ENCODE measurements at places on chromosomes 2 and 18. TPM values are rescaled to one million over a fixed set of nuclear protein-coding genes. Genes with fewer than 3 reads are reported as not detected.

The ADAM17 gene
- total RNA-seq, result 20.9 TPM

The RTTN gene
- 24.7 TPM for total RNA-seq

The RRM2 gene
- total RNA-seq, result 427 TPM

The INPP4A gene
- 41.0 TPM for total RNA-seq

The VAMP5 gene
- 26.4 TPM for total RNA-seq

DNA sequence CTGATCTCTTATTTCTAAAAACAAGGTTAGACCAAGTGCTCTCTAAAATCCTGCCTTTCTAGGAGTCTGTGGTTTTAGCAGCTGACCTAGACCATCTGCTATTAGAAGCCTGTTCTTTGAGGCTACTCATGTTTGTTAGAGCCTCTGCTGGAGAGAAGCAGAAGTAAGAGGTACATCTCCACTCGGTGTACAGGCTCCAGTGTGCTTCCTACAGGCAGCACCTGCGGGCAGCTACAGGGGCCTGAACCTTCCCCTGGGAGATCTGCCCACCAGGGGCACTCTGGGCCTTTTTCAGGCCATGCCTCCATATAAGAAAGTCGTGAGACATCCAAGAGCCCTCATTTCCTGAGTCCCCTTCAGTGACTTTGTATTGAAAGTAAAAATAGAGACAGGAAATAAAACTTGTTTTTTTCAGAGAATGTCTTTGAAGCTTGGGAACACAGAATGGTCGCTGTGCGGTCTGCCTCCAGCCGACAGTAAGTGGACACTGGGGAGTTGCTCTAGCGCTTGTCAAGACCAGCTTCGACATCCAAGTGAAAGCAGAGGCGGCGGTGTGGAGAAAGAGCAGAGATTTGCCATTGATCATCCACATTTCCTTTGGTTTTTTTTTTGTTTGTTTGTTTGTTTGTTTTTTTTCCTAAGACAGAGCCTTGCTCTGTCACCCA lies 31.7 kb downstream of the ONECUT2 start:
- no peaks in the 10 kb centered on the region for H3K36me3 ChIP-seq
- H3K4me1 ChIP-seq, result no peaks in the 10 kb centered on the region
- no peak for DNase-seq
- no peak overlapping the region for H3K4me3 ChIP-seq
- no peaks in the 10 kb centered on the region for H3K27me3 ChIP-seq
- H3K27ac ChIP-seq, result no peak overlapping the region

- DNase-seq, result no peak
- H3K4me3 ChIP-seq, result no peak overlapping the region
- H3K36me3 ChIP-seq, result no peaks in the 10 kb centered on the region
- H3K27ac ChIP-seq, result no peak overlapping the region
- H3K4me1 ChIP-seq, result no peaks in the 10 kb centered on the region
Observed at GRCh38 chr2:165820296-165820695, 26.2 kb upstream of the GALNT3 start.

DNA sequence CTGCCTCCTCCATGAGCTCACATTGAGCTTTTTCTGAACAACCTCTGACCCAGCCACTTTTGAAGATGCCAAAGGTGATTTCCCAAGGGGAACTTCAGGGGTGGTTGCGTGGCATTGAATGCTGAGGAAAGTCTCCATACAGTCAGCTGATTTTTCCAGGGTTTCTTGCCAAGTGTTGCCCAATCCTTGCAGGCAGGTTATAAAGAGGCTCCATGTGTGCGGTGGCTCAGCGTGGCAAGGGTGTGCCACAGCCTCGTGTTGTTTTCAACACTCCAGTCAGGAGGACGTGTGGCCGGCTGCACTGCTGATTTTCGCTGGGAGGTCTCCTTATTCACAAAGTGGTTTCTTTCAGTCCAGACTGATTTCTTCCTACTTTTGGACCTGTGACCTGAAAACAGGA lies 81.4 kb upstream of the GATA6 start:
- no peaks in the 10 kb centered on the region for H3K27me3 ChIP-seq
- no peak for DNase-seq
- no peak overlapping the region for H3K4me3 ChIP-seq
- H3K27ac ChIP-seq, result no peak overlapping the region
- H3K4me1 ChIP-seq, result no peaks in the 10 kb centered on the region
- H3K36me3 ChIP-seq, result no peaks in the 10 kb centered on the region

DNA sequence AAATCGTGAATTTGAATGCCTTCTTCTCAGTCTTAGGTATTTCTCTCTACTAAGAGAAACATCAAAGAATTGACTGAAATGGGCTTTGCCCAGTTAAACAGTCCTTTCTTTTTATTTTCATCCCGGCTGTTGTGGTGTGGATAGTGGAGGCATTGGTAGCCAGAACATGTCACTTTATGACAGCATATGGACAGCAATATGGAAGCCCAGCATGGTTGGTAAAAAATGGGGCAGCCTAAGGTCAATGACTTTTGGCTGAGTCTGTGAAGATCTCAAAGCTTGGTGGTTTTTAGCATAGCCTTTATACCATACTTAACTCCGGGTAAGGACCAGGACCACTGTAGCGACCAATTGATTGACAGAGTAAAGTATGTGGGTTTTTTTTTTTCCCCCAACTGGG lies 3.2 kb downstream of the CERS6 start:
- no peaks in the 10 kb centered on the region for H3K36me3 ChIP-seq
- no peak overlapping the region for H3K27ac ChIP-seq
- H3K4me3 ChIP-seq, result no peak overlapping the region
- H3K4me1 ChIP-seq, result peaks cover 17% of the 10 kb centered on the region

GRCh38 chr2:59935005-59935404 lies 618.4 kb downstream of the BCL11A start:
- H3K4me3 ChIP-seq, result no peak overlapping the region
- no peak overlapping the region for H3K27ac ChIP-seq
- H3K27me3 ChIP-seq, result no peaks in the 10 kb centered on the region
- no peaks in the 10 kb centered on the region for H3K4me1 ChIP-seq
- no peak for DNase-seq

DNA sequence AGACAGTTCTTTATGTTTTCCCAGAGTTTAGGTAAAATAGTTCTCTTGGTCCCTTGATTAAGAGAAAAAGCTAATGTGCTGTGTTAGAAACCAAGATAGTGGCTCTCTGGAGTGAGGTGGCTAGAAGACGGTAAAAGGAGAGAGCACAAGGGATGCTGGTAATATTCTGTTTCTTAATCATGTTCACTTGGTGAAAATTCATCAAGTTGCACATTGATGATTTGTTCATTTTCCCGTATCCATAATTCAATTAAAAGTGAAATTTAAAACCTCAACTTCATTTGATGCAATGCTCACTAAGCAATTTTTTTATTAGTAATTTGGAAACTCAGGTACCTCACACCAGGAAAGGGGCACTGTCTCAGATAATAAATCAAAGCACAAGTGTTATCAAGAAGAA lies 113.8 kb downstream of the NBAS start:
- no peaks in the 10 kb centered on the region for H3K27me3 ChIP-seq
- H3K4me3 ChIP-seq, result no peak overlapping the region
- DNase-seq, result no peak
- no peaks in the 10 kb centered on the region for H3K4me1 ChIP-seq
- H3K27ac ChIP-seq, result no peak overlapping the region
- no peaks in the 10 kb centered on the region for H3K36me3 ChIP-seq

DNA sequence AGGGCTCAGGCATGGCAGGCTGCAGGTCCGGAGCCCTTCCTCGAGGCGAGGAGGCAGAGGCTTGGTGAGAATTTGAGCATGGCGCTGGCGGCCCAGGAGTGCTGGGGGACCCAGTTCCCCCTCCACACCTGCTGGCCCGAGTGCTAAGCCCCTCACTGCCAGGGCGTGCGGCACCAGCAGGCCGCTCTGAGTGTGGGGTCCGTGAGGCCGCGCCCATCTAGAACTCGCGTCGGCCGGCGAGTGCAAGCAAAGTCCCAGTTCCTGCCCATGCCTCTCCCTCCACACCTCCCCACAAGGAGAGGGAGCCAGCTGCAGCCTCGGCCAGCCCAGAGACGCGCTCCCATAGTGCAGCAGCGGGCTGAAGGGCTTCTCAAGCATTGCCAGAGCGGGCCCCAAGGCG lies 233.0 kb downstream of the PIEZO2 start:
- no peak overlapping the region for H3K4me3 ChIP-seq
- H3K36me3 ChIP-seq, result no peaks in the 10 kb centered on the region
- no peak for DNase-seq
- no peak overlapping the region for H3K27ac ChIP-seq
- H3K27me3 ChIP-seq, result no peaks in the 10 kb centered on the region

- H3K4me3 ChIP-seq, result peak within 1 kb of the TSS; percentile 31
- H3K4me1 ChIP-seq, result peaks cover 10% of the 10 kb centered on the region
- H3K27me3 ChIP-seq, result no peaks in the 10 kb centered on the region
Observed at GRCh38 chr2:46471-47345, at the start of gene FAM110C. FAM110C (minus strand) TSS chr2:46505; CDS start chr2:46385, 120 bp downstream.

GRCh38 chr2:182951948-182952663 lies 85.7 kb upstream of the FRZB start:
- H3K4me1 ChIP-seq, result no peaks in the 10 kb centered on the region
- no peak overlapping the region for H3K27ac ChIP-seq
- H3K4me3 ChIP-seq, result no peak overlapping the region
- DNase-seq, result no peak
- H3K27me3 ChIP-seq, result no peaks in the 10 kb centered on the region

DNA sequence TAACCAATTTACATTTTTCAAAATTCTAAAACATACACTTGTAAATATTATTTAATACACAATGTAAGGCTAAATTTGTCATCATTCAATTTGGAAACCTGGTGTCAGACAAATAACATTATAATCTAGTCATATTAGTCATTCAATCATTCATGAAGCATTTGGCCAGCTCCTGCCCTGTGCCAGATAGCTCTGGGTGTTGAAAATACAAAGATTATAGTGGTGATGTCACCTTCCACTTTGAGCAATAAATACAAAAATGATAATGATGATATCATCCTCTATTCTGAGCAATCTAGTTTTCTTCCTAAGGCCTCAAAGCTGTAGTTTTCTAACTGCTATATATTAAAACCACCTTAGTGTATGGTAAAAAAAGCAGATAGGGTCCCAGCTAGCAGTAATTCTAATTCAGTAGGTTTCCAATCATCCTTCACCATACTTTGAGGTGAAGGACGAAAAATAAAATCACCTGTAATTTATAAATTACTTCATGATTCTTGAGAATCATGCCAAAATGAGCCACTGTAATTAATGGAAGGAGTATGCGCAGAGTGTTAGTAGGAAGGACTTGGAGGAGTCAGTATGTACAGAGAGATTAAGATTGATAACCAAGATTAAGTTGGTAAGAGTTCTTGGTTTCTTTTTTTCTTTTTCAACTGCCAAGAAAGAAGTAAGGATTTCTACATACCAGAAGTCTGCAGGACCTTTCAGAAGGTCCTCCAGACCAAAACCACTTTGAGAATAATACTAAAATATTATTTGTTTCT lies 23.2 kb downstream of the MEMO1 start:
- no peak for DNase-seq
- no peak overlapping the region for H3K4me3 ChIP-seq
- no peaks in the 10 kb centered on the region for H3K36me3 ChIP-seq
- no peaks in the 10 kb centered on the region for H3K4me1 ChIP-seq

DNA sequence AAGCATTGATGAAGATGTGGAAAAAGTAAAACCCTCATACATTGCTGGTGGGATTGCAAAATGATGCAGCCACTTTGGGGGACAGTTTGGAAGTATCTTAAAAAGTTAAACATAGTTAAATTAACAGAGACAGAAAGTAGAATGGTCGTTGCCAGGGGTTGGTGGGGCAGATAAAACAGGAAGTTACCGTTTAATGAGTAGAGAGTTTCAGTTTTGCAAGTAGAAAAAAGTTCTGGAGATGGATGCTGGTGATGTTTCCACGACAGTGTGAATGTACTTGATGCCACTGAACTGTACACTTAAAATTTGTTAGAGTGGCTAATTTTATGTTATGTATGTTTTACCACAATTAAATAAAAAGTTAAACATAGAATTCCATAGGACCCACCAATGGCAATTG lies 44.5 kb upstream of the EGR4 start:
- no peaks in the 10 kb centered on the region for H3K27me3 ChIP-seq
- no peak overlapping the region for H3K27ac ChIP-seq
- DNase-seq, result no peak
- no peaks in the 10 kb centered on the region for H3K4me1 ChIP-seq
- H3K36me3 ChIP-seq, result no peaks in the 10 kb centered on the region

DNA sequence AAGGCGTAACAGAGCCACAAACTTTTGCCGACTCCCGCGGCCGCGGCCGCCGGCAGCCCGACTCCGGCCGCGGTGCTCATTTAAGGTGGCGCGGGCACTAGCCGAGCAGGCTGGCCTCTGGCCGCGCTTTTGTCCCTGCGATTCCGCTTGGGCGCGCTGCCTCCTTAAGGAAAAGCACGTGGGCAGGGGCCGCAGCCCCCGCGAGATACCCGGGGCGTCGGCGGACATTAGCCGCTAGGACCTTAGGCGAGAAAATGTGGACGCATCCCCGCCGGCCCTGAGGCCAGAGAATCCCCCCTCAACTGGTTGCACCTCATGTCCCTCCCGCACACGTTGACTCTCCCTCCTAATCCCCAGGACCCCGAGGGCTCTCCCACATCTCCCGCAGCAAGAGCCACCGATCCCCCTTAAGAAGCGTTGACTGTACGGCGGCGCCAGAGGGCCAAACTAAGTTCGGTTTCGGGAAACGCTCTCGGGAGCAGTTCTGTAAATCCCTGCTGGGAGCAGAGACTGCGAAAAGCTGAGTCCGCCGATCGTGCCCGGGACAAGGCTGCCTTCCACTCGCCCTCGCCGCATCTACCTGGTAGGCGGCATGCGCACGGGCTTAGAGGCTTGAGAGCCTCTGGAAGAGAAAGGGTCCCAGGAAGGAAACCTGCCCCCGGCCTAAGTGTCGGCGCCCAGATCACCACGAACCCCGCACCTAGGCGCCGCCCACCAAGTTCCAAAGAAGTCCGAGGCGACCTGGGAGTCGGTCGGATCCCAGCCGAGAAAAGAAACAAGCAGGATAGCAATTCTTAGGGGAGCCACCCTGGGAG lies 1.8 kb upstream of the SATB2 start:
- peak; percentile 34 for DNase-seq
- peak overlapping the region; percentile 85 for H3K4me3 ChIP-seq
- H3K36me3 ChIP-seq, result no peaks in the 10 kb centered on the region
- H3K27me3 ChIP-seq, result peaks cover 62% of the 10 kb centered on the region
- H3K4me1 ChIP-seq, result peaks cover 32% of the 10 kb centered on the region

- no peak overlapping the region for H3K27ac ChIP-seq
- no peaks in the 10 kb centered on the region for H3K27me3 ChIP-seq
- peaks cover 22% of the 10 kb centered on the region for H3K4me1 ChIP-seq
- no peaks in the 10 kb centered on the region for H3K36me3 ChIP-seq
Observed at GRCh38 chr2:190537765-190538164, 3.2 kb upstream of the NEMP2 start.

GRCh38 chr2:189608170-189608569 lies 27.6 kb upstream of the SLC40A1 start:
- H3K4me1 ChIP-seq, result no peaks in the 10 kb centered on the region
- H3K4me3 ChIP-seq, result no peak overlapping the region
- no peaks in the 10 kb centered on the region for H3K27me3 ChIP-seq
- no peak overlapping the region for H3K27ac ChIP-seq
- no peak for DNase-seq

- no peak for DNase-seq
- no peaks in the 10 kb centered on the region for H3K36me3 ChIP-seq
- H3K4me1 ChIP-seq, result no peaks in the 10 kb centered on the region
- H3K27me3 ChIP-seq, result no peaks in the 10 kb centered on the region
Observed at GRCh38 chr18:73778032-73778359, 369.6 kb downstream of the FBXO15 start.
